ENCODE measurements at places on chromosomes 7 and 10.

DNA sequence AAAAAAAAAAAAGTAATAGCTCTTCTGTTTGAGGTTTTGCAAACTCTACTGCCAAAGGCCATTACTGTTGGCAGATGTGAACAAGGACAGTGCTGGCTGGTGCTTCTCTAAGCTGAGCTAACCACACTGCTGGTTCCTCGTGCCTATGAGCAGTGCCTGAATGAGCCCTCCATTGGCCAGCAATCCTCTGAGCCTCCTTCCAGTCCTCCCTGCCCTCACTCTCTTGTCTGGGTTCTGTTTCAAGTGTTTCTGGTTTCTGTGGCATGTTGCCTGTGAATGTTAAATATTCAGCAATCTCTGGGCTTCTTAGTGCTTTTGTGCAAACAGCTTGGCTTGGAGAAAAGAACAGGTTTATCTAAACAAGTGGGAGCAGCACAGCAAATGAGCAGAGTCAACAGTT is 161.3 kb upstream of the AUTS2 start:
- no peak for DNase-seq

DNA sequence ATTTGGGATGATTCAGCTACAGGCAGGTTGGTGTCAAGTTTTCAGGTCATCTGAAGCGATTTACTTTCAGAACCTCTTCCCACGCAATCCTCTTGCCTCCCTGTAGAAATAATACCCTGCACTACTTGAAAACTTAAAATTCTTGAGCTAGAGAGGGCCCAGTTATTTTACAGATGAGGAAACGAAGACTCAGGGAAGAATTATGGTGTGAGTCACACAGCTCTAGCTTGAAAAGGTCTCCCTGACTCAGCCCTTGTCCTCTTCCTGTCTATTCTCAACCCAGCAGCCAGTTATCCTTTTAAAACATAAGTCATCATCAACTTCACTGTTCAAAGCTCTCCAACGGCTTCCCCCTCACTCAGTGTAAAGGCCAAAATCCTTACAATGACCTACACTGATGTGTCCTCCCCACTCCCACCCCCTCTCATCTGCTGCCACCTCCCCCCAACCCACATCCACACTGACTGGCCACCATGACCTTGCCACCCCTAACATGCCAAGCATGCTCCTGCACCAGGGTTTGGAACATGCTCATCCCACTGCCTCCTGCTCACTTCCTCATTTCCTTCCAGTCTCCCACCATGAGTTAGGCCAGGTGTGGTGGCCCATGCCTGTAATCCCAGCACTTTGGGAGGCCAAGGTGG is 3.4 kb downstream of the DNMBP start:
- no peak for DNase-seq

DNA sequence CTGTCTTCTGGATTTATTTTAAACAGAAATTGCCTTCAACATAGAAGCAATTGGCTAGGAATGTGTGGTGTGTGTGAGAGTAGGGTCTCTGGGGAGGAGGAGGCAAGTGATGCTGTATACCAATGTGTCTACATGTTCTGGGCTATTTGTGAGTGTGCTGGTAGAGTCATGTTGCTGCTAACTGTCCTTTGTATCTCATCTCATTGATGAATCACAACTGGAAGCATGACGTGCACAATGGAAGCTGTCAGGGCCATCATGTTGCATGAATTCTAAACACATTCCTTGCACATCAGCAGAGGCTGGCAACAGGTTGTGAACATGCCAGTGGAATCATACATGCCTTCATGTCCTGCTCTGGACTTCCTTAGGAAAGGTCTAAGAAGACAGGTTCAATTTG is 199.7 kb downstream of the BMPER start:
- no peak for DNase-seq

GRCh38 chr7:135509589-135509838 is 388 bp downstream of the CNOT4 start:
- no peak for DNase-seq

DNA sequence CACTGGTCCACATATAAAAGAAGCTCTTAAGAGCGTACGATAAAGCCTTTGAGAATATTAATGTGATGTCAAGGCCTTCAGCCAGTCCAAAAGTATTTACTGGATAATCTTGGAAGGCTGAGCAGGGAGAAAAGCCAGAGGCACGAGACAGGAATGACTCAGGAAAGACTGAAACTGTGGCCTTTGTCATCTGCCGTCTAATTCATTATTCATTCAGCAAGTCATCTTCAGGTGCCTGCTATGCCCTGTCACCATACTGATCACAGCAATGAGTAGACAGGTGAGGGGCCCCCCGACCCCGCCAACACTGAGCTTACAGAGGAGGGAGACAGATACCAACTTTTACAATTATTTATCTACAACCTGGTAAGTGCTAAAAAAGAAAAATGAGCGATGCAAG is 78.9 kb downstream of the VOPP1 start:
- no peak for DNase-seq

- DNase-seq = no peak
Observed at GRCh38 chr7:83751217-83751616, 102.3 kb upstream of the SEMA3E start.

DNA sequence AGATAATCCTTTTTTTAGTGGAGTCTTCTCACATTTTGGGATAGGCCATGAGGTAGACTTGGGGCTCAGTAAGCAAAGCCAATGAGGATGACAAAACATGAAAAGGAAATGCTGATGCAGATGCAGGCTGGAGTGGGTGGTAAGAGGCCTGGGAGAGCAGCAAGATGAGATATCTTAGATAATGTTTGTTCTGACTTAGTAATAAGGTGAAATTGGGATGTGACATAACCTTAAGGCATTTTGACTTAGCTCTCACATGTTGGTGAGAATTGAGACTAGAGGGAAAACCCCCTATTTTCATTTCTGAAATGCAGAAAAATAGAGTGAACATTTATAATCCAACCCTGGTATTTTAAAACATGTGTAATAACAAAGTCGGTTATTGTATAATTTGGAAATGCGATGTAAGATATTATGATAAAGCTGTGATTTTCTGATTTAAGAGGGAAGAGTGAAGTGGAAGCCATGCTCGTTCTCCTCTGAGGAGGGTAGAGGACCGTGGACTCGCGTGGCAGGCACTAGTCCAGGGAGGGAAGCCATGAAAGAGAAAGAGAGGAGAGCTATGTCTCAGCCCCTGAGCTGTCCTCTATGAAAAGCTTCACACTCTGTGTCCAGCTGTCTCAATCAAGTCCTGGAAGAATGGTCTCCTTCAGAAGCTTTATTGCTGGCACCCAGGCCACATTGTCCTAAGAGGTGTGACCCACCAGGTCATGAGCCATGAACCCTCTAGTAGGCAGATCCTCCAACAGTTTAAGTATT is 57.3 kb downstream of the ST7 start:
- DNase-seq = no peak

DNA sequence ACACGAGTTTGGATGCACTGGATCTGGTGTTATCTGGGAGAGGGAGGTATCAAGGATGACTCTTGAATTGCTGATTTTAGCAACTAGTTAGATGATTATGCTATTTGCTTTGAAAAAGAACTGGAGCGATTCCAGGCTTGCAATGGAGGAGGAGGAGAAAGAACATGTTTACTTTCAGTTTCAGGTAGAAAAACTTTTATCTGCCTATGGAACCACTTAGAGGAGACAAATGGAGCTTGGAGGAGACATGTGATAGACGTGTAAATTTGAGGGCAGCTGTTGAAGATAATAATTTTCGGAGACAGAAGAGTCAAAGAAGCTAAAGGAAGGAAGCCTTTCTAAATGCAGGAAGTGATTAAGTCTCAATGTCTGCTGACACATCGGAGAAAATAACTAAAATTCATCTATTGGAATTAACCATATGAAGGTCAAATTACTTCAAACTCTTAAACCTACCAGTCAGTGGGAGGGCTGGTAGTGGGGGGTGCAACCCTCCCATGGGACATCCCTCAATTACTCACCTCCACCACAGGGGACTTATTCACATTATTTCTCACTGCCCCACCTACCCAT is 56.4 kb upstream of the GNAI1 start:
- DNase-seq = no peak

GRCh38 chr10:23099816-23100215 is 4.4 kb downstream of the MSRB2 start:
- no peak for DNase-seq

DNA sequence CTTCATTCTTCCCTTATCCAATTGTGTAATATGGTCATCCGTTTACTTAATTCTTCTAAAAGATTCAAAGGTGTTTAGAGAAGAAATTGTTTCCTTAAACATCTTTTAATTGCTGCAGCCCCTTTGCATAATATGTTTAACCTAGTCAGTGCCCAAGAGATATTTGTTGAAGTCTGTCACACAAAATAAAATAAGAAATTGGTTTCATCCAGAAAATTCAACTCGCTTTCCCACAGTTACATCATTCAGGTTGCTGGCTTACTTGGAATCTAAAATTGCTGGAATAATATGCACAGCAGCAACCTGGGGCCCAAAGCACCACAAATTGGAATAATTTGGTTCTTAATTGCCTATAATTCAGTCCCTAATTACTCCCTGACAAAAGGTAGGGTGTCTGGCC is 155.1 kb upstream of the ETV1 start:
- DNase-seq = no peak

DNA sequence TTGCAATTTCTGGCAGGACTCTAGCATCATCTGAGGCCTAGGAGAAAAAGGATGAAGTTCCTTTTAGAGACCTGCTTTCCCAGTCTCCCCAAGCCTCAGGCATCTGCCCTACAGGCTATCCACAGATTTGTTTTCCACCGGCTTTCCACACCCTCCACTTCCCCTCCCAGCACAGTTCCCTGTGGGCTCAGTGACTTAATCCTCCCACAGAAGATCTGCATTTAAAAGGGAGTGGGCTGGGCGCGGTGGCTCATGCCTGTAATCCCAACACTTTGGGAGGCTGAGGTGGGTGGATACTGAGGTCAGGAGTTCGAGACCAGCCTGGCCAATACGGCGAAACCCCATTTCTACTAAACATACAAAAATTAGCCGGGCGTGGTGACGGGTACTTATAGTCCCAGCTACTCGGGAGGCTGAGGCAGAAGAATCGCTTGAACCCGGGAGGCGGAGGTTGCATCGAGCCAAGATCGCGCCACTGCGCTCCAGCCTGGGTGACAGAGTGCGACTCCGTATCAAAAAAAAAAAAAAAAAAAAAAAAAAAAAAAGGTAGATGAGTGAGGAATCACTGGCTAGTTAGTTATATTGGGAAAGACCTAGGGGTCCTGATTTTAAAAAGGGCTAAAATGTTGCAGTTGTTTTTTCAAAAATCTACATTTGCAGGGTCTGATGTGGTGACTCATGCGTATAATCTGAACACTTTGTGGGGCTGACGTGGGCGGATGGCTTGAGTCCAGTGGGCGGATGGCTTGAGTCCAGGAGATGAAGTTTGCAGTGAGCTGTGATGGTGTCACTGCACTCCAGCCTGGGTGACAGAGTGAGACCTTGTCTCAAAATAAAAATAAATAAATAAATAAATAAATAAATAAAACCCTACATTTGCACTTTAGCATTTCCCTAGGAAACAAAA is 119.5 kb downstream of the BAMBI start:
- DNase-seq = no peak

DNA sequence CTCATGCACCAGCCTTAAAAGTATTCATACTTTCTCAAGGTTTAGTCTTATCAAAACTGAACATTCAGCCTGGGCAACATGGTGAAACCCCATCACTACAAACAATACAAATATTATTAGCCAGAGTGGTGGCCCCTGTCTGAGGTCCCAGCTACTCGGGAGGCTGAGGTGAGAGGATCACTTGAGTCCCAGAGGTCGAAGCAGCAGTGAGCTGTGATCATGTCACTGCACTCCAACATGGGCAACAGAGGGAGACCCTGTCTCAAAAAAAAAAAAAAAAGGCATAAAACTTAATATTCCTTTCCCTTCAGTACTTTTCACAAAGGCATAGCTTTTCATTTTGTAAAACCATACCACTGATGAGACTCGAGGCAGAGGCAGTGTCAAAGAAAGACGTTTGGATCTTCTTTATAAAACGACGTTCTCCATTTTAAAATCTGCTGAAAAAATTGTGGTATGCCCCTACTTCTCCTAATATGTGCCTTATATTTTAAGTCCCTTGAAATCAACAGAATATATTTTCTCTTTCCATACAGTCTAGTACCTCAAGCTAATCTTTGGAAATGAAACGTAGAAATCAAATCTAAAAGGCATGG is 1.9 kb downstream of the NSUN6 start:
- DNase-seq = no peak

DNA sequence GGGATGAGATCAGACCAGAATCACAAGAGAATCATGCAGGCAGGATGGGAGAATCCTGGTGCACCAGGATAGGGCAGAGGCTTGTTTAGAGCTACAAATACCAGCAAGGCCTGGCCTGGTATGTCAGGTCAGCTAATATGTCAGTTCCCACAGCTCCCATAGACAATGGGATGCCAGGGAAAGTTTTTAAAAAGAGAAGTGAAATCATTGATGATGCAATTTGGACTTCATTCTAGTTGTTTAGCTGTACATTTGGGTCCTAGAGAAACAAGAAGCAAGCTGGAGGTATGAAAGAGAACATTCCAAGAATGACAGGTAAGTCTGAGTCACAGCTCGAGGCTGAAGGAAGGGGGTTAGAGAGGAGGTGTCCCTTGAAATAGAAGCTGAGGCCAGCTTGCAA is 45.2 kb downstream of the GPR141 start:
- no peak for DNase-seq

DNA sequence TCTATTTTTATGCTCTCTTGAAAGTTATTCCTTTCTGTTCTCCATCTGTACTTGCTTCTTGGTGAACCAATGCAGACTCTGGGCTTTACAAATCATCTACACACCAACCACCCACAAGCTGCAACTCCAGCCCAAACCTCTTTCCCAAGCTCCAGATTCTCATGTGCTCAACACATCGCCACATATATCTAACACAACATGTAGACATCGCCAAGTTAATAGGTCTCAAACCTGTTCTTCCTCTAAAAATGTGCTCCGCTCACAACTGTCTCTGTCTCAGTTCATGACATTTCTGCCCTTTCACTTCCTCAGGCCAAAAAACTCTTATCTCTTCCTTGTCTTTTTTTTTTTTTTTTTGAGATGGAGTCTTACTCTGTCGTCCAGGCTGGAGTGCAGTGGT is 95.7 kb upstream of the EEPD1 start:
- no peak for DNase-seq

- no peak for DNase-seq
Observed at GRCh38 chr10:6204341-6205191, 1.8 kb downstream of the PFKFB3 start.

GRCh38 chr10:13712476-13712836 is 125.7 kb downstream of the PRPF18 start:
- no peak for DNase-seq

DNA sequence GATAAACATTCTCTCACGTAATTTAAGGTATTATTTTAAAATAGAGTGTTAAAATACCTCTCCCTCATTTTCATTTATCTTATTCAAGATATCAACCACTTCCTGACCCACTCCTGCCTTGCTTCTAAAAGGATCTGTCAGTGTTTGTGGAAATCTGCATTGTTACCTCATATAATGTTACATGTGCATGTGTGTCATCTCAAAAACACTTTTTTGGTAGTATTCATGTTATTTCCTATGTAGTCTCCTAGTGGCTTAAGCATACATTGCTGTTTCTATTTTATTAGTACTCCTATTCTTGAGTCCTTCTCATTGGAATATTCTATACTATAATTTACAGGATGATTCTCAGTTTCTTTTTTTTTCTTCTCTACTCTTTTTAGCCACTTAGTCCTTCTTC is 1360.7 kb upstream of the CELF2 start:
- DNase-seq = no peak

GRCh38 chr10:114498413-114499111 is 94.3 kb upstream of the AFAP1L2 start:
- no peak for DNase-seq

- DNase-seq = no peak
Observed at GRCh38 chr10:91672021-91672608, 39.2 kb upstream of the PPP1R3C start.

- no peak for DNase-seq
Observed at GRCh38 chr10:7436490-7437100, 25.8 kb upstream of the SFMBT2 start.

- DNase-seq = no peak
Observed at GRCh38 chr7:28304290-28304689, 108.0 kb upstream of the CREB5 start.
